H54 (cell line): ENCODE measurements at places on chromosomes 4 and X.

DNA sequence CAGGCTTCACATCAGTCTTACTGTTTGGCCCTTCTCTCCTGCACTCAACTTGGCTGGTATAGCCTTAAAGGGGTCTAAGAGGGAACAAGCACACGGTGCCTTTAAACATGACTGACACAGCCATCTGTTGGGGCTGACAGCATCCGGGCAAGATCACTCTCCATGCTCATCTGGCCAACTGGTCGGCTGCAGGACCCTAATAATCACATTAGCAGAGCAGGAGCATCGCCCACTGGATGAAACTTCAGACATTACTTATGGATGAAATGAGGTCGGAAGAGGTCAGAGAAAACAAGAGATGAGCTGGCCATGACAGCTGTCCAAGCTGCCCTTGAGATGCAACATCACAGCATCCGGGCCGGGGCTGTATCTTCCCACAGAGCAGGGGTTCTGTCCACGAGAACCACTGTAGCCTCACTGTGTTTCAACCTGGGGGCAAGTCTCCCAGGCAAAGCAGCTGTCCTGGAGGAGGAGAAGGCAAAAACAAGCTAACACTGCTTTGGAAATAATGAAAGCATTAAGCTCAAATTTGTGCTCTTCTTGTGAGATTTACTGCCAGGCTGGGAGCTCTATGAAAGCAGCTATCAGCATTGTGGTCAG, 94.4 kb upstream of the TTC29 start:
- DNase-seq: no peak

GRCh38 chr4:138632856-138633579, 382.6 kb upstream of the NOCT start:
- DNase-seq: no peak

- no peak for DNase-seq
Measured at GRCh38 chr4:27016551-27016950, 155.9 kb downstream of the STIM2 start.

- no peak for DNase-seq
Measured at GRCh38 chrX:155070663-155070974, 317 bp downstream of the CMC4 start.

- no peak for DNase-seq
Measured at GRCh38 chr4:3607690-3608552, 75.7 kb upstream of the LRPAP1 start.

- no peak for DNase-seq
Measured at GRCh38 chr4:182531555-182532162, 288.5 kb downstream of the TENM3 start.

DNA sequence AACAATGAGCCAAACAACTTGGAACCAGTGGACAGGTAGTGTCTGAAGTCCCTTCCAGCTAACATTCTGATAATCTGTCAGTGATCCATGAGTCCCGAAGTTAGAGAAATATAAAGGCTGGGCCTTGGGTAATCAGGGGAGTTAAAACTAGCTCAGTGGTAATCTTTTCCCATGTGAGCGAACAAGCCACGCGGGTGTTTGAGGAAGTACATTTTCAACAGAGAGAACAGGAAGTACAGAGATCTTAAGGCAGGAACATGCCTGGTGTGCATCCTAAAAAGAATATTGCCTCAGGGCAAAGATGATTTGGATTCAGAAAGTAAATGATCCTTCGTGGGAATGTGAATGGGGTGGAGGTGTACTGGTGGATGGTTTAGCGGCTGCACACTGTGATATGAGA, 42.9 kb downstream of the FNIP2 start:
- no peak for DNase-seq

DNA sequence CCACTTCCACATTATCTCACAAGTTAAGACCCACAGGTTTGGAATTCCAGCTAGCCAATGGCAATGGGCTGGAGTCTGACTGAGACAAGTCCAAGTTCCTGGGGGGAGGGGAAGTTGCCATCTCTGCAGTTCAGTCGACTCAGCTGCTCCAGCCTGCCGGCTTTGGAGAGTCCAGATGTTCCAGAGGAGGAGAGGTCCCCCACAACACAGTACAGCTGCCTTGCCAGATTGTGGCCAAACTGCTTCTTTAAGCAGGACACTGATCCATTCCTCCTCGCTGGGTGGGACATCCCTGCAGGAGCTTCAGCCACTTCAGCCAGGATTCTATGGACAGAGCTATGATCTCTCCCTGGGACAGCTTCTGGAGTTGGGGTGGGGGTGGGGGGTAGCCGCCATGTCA, 199.2 kb downstream of the EDA start:
- no peak for DNase-seq

- DNase-seq: no peak
Measured at GRCh38 chr4:78667325-78667724, 108.8 kb upstream of the BMP2K start.

DNA sequence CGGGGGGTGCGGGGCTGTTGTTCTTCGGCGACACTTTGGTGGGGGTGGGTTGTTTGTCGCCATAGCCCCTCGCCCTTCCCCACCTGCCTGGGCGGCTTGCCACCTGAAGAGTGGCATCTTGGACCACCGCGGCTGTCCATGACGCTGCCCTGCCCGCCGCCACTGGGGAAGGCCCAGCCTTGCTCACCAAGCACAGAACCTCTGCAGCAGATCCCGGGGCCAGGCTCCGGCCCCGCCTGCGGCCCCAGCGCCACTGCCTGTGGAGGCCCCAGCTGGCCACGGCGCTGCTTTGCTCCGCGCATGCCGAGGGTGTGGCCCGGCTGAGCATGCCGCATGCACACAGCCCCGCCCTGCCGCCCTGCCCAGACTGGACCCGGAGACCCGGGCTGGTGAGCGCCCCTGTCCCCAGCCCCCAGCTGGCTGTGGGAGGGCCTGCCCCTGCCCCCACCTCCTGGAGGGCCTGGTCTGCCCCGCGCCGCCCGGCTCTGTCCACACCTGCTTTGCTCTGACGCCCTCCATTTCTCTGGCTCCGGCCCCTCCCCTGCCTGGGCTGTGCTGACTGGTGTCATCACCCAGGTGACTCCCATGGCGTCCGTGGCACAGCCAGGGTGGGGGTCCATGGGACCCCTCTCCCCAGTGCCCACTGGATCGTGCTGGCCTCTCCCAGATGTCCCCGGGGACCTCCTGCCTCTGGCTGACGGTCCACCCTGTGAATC, 5.3 kb downstream of the NAT8L start:
- no peak for DNase-seq

- DNase-seq: peak; percentile 19
Measured at GRCh38 chr4:151184523-151185458, 85.4 kb downstream of the RPS3A start.

DNA sequence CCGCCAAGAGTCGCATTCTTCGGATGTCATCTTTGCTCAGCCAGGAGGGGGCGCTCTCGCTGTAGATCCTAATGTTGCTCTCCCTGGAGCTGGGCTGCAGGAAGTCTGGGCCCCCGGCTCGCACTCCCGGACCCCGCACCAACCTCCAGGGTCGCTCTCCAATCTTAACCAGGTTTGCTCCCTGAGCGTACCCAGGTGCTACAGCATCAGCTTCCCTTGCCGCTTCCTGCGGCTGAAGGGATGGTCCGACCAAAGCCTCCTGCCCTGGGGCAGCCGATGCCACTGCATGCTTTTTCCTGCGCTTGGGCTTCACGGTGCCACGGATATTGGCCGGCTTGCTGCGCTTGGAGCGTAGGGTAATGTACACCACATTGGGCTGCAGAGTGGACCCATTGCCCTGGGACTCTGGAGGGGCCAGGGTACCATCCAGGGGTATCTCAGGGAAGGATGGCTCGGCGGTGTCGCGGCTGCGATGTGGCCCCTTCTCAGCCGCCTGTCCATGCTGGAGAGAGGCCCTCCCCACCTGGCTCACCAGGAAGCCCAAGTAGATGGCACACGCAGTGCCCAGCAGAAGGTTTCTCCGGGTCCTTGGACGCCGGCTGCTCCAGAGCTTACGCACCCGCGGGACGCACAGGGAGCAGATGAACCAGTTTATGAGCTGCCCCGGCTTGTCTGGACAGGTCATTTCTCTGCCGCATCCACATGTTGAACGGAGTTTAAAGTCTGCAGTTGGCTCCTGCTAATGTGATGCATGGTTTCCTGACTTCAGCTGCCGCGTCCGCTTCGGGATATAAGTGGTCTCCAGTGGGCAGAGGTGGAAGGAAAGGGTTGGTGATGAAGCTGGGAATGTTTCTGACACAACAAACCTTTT, 1.9 kb downstream of the GASK1B start:
- no peak for DNase-seq

GRCh38 chr4:13262816-13263215, 221.3 kb downstream of the RAB28 start:
- DNase-seq: no peak

GRCh38 chr4:95636061-95636460, 87.3 kb upstream of the UNC5C start:
- DNase-seq: no peak

GRCh38 chr4:77952457-77952856, 89.8 kb downstream of the MRPL1 start:
- DNase-seq: no peak

- DNase-seq: no peak
Measured at GRCh38 chrX:7941390-7942042, 14.3 kb upstream of the PNPLA4 start.

DNA sequence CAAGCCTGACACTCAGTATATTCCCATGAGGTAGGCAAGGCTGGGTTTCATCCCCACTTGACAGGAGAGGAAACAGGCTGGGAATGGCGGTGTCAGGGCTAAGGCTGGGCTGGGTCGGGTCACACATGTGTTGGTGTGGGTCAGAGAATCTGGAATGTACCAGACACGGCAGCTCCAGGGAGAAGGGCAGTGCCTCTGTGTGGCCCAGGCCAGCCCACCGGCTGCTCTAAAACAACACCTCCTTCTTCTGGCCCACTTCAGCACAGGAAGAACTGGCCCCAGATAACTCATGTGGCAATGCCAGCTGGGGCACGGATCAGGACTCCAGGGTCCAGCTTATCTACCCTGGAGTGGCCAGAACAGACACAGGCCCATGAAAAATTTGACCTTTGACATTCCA, 6.3 kb downstream of the HAUS7 start:
- no peak for DNase-seq

DNA sequence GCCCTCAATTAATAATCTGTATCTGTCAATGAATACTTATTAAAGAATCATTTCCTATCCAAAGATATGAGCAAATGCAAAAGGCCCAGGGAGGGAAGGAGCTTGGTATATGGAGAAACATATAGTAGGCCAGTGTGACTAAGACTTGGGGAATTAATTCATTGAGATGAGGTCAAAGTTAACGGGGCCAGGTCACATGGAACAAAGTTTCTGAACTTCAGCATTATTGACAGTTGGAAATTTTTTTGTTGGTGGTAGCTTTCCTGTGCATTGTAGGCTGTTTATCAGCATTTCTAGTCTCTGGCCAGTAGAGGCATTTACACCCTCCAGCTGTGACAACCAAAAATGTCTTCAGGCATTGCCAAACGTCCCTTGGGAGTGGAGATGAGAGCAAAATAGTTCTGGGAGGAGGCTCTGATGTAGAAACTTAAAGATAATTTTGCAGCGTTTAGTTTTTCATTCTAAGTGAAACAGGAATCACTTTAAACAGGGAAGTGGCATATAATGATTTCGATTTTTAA, 202.0 kb downstream of the SLC4A4 start:
- no peak for DNase-seq

- peak; percentile 26 for DNase-seq
Measured at GRCh38 chrX:65677954-65678469, 10.6 kb downstream of the MSN start.

- no peak for DNase-seq
Measured at GRCh38 chrX:125319646-125320521, at the start of gene TEX13C. TEX13C (plus strand) TSS chrX:125319871; CDS start chrX:125320120, 249 bp downstream.

DNA sequence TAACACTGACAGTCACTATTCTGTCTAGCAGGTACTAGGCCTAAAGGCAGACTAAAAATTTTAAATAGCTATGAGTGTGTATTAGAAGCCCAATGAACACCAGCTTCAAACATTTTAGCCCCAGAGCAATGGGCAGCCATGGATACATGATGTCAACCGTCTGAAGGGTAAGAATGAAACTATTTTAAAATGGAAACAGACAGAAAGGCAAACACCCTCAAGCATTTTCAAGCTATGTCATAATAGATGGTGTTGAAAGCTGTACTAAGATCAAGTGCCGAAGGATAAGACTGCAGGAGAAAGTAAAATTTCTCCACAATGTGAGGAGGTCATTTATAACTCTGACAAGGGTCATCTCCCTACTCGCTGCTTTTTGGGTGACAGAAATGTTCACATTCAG, 225.0 kb downstream of the COL25A1 start:
- DNase-seq: no peak

DNA sequence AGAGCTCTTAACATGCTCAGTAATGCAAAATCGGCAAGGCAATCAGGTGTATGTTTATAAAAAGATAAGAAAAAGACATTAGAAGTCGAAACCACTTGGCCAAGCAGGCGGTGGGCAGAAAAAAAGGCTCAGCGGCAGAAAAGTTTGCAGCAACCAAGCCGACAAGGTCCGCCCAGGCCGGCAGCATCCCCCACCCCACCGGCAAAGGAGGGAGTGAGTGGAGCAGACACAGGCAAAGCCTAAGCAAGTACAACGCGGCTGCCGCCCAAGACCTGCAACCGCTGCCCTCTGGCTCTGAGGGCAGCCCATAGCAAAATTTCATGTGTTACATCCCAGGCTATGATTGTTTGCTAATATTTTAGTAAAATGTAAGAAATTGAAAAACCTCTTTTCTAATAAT, 125.4 kb upstream of the ZCCHC13 start:
- no peak for DNase-seq
